Muscle of leg (tissue), 16 donors: ENCODE measurements at places on chromosomes 6 and 20.

GRCh38 chr6:109436041-109436440 lies 4.4 kb downstream of the PPIL6 start:
- no peak for DNase-seq

DNA sequence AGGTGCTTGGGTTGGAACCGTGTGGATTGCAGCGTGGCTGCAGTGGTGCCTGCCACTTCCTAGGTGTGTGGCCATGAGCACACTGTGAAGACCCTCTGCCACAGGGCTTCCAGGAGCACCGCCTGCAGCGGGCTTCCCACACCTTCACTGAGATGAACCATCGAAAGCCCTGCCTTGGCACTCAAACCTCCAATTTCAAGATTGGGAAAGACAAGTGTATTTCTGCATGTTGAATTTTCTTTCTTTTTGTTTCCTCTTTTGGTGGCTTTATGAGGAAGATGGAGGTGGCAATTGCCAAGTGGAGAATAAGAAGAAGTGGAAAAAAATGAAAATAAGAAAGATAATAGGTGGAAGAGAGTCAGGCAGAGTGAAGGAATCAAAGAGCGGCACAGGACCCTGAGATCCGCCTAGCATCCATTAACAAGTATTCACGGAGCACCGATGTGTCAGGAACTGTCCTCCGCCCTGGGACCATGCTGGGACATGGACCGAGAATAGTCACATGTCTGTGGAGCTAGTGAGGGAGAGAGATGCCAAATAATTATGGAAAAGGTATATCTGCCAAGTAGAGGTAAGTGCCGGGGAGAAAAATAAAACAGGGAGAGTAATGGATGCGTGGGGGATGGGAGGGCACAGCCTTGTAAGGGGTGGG lies 159.9 kb downstream of the BCAS1 start:
- DNase-seq, result no peak

DNA sequence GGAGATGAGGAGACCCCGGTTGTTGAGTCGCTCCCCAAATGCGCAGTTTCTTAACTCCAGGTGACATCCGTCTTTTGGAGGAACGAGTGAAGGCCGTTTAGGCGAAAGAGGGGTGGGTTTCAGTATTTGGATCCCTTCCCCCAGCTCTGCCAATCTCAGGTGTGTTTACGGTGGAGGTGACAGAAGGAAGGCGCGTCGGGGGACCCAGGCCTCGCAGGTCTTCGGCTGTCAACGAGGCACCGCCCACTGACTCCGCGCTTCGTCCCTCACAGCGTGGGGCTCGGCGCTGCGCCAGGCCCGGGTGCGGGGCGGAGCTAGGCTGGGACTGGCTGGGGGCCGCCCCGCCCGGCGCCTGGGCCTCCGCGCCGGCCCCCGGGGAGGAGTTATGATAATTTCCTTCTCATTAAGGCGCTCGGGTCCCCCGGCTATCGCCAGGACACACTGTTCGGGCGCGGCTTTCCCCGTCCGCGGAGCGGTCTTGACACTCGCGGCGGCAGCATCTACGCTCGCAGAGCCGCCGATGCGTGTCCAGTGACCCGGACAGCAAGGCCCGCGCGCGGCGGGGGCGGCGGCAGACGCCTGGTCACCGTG lies at the start of gene TFAP2C:
TSS of gene TFAP2C (plus strand) at position 434 of the 591 bp plus-strand sequence. CDS start 239 bp downstream, outside the sequence.
- DNase-seq, result peak; percentile 50

GRCh38 chr6:131754715-131755567 lies 44.1 kb upstream of the CTAGE9 start:
- DNase-seq, result no peak

GRCh38 chr6:7719364-7719850 lies 6.5 kb upstream of the BMP6 start:
- DNase-seq, result no peak

DNA sequence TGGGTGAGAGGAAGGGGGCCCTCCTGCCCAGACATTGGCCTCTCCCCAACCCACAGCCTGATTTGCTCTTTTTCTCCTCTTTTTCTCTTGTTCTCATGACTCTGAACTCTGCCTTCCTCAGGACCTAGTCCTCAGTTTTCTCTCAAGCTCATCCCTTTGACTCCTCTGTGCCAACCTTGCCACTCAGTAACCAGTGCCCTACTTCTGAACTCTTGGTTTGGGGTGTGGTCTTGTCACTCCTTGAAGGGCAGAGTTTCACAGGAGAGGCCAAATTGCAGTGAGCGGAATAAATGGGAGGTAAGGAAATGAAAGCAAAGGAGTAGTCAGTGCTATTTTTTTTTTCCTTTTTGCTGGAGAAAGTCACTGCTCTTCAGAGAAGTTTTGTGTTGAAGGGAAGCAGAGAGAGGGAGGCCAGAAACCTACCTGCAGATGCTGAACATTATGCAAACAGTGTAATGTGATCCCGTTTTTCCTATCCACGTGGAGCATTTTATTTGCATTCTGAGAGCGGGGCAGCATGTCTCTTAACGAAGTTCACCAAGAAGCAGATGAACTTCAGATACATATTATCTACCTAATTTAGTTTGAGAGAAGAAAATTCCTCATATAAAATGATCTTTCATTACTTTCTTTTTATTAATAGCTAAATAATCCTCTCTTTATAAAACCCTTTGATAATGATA lies 26.9 kb downstream of the CFAP61 start:
- no peak for DNase-seq
